DMS79 (cell line): ENCODE measurements at places on chromosomes 12 and 14.

- DNase-seq: peak; percentile 55
These were observed 59.3 kb downstream of the C14orf132 start for GRCh38 chr14:96098309-96098998.

DNA sequence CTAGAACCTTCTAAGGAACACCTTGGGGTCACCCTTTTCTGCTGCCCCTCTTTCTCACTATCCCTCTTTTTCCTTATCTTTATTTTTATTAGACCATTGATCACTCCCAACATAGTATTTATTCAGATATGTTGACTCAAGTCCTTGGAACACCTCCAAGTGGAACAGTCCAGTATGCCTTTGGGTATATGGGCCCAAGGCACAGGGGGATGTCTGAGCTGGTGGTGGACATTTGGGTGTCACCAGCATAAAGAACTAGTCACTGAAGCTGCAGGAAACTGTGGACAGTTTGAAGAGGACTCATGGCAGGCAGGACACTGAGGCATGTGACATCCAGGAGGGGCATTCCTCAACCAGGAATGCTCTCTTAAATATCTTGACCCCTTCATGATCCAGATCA is 105.6 kb downstream of the VEZT start:
- DNase-seq: no peak

DNA sequence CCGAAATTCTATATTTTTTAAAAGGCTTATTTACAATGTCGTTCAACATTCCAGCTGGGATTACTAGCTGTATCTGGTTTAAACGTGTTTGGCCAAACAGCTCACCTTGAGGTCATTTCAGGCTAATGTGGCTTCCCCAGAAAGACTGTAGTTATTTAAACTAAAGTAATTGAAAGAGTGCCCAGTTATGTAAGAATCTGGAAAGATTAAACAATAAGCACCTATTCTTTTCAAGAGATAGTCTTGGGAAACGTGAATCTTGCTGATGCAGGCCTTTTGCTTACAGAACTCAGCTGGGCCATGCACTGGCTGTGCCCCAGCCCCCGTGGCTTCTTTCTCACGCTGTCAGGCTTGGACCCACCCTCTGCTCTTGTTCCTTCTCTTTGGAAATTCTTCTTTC is 24.4 kb downstream of the GLRX5 start:
- no peak for DNase-seq

- DNase-seq: no peak
These were observed 17.5 kb downstream of the GRIP1 start for GRCh38 chr12:66661357-66661756.

GRCh38 chr12:52634266-52635056 is 16.1 kb upstream of the KRT73 start:
- DNase-seq: peak; percentile 32

DNA sequence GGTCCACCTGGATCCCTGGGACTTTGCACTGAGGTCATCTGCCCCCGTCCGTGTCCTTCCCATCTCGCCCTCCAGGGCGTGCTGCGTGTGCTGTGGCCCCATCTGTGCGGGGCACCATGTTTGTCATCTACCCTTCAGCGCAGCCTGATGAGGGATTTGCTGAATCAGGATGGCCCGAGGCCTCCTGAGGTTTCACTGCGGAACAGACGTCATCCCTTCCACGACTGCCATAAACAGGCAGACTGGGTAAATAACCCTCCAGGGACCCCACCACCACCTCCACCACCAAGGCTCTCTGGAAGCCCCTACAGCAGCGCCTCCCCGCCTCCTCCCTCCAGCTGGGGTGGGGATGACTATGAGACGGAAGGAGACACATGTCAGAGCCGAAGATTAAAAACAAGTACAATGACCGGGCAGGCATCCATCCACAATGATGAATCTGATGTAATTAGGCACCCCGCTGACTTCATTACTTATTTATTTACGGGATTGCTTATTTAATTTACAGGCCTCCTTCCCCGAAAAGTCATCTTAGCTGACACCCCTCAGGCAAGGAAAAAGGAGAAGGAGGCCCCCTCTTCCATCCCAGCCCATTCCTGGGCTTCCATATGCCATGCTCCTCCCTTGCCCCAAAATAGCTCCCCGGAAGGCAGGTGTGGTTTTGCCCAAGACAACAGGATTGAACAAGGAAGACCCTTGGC is 39.4 kb downstream of the NCOR2 start:
- DNase-seq: no peak

GRCh38 chr14:37340353-37340752 is 142.6 kb downstream of the MIPOL1 start:
- no peak for DNase-seq

GRCh38 chr12:124185971-124186686 is 108.8 kb upstream of the RFLNA start:
- DNase-seq: no peak

DNA sequence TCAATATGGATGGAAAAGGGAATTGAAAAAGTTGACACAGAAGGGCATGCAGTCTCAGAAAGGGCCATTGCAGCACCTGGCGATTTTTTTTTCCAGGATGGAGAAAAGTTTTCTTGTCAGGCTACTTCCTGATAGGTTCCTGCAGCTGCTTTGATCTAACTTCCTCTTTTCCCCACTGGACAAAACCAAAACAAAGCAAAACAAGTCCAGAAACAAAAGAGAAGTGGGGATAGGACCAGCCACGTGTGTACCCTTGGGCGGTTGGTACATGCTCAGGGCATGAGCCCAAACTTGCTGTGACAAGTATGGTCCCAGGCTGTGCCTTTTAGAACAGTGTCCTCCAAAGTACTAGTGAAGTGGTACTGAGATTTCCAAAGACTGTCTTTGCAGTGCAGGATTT is 89.8 kb downstream of the CHST11 start:
- peak; percentile 52 for DNase-seq

GRCh38 chr14:58625438-58625837 is 12.3 kb upstream of the DACT1 start:
- no peak for DNase-seq

DNA sequence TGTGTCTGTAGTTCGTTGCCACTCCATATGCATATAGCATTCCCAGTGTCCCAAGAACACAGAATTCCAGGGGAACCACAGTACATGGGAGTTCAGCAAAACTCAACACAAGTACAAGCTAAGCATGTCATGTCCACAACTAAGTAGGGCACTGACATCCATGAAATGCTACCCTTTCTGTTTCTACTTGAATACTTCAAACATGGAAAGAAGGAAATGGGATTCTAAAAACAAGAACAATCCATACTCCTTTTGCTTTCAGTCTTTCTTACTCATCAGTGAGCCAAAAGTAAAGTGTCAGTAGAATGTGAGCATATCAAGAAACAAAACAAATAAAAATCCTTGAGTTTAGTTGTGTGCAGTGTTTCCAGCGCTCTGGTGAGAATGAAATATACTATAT is 36.0 kb upstream of the COCH start:
- no peak for DNase-seq

- no peak for DNase-seq
These were observed 40.0 kb upstream of the PAPOLA start for GRCh38 chr14:96461950-96462798.

DNA sequence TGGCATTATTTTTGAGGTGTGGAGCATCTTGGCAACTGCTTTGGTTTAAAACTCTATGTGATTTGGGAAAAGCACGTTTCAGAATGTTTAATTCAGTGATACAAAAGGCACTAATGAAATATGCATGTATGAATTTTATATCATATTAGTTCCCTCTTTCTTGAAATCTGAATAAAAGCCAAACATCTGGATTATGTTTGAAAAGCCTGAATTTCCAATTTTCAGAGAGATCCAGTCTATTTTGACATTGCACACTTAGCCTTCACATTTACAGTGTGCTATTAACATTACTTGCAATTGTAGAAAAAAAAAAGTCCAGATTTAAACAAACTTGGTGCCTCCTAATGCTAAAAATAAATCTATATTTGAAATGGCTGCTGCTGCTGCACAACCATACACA is 219.1 kb upstream of the NPAS3 start:
- no peak for DNase-seq

GRCh38 chr12:83996671-83997070 is 915.9 kb downstream of the SLC6A15 start:
- DNase-seq: no peak

GRCh38 chr12:93539821-93540220 is 32.7 kb upstream of the SOCS2 start:
- DNase-seq: no peak

- DNase-seq: no peak
These were observed 377.8 kb upstream of the TMEM132C start for GRCh38 chr12:127888943-127889719.
